ENCODE measurements at places on chromosomes 12 and 14. TPM values are rescaled to one million over a fixed set of nuclear protein-coding genes. Genes with fewer than 3 reads are reported as not detected.

DNA sequence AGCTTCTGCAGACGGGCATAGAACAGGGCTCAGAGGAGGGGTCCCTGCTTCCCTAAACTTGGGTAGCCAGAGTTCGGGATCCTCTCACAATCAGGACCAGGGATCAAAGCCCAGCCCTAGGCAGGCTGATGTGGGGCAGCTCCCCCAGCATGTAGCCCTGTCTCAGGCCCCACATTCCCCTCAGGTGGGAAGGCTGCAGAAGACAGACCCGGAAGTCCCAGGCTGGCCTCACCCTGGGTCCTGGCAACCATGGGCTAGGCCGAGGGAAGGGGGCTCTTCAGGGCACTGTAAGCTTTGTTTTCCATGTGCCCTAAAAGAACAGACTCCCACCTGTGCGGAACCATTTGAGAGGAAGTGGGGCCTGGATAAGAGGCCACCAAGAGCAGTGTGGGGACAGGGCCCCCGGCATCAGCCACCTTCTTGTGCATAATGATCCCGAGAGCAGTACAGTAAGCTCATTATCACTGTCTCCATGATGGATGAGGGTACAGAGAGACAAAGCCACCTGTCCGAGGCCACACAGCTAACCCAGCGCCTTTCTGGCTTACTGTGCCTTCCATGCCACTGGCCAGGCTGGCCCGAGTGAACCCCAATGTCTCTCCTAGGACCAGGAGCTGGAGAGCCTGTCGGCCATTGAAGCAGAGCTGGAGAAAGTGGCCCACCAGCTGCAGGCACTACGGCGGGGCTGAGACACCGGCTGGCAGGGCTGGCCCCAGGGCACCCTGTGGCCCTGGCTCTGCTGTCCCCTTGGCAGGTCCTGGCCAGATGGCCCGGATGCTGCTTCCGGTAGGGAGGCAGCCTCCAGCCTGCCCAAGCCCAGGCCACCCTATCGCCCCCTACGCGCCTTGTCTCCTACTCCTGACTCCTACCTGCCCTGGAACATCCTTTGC, 11.5 kb downstream of the CHGA start:
- DNase-seq, result no peak

DNA sequence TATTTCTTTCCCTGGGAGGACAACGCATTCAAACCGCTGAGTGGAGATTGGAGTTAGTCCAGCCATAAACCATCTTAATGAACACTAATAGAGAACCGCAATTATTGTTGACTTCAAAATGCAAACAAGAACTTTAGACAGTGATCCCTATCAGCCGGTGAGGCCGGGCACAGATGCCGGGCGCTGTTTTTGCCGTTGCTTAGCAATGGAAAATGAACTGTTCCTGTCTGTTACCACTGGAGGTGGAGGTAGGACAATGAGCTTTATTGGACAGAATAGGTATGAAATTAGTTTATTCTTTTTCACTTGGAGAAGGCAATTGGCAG, 216.8 kb downstream of the TTC8 start:
- peak; percentile 95 for DNase-seq

DNA sequence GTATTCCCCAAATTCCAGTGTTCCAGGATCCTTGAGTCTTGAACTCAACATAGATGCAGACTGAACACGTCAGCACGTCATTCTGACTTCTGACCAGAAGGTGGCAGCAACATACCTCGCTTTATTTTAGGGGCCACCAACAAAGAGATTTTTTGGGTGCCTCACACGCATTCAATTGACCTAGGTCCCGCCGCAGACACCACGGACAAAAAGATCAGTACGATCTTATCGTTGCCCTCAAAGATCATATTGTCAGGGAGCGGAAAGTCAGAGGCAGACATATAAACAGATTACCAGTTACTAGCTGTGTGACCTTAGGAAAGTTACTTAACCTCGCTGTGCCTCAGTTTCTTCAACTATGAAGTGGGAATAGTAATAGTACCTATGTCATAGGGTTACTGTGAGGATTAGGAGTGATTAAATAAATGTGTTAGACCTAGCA, 6.5 kb upstream of the PRPH start:
- DNase-seq, result peak; percentile 64

DNA sequence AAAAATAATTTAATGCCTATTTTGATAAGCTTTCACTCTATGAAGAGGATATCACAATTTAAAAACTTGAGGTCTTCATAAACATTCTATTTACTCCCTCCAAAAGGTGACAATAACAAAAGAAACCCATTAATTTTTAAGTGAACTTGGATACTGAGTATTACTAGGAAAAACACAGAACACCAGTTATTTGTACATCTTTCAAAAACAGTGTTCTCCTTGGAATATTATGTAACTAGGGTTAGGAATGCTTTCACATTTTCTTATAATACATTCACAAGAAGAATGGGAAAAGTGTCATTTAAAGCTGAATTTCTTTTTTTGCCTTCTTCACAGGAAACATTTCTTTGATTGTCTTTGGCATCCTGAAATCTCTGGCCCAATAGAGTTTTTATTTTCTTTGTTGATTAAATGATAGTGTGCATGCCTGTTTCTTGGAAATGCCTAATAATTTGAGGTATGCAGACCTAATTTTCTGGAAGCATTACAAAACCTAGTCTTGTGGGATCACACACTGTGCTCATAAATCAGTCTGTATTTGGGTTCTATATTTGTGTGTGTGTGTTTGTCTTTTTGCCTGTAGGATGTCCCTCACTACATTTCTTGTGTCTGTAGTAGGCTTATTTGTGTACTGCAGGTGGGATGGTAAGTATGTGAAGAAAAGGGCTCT, 76.5 kb downstream of the WNK1 start:
- DNase-seq, result no peak

DNA sequence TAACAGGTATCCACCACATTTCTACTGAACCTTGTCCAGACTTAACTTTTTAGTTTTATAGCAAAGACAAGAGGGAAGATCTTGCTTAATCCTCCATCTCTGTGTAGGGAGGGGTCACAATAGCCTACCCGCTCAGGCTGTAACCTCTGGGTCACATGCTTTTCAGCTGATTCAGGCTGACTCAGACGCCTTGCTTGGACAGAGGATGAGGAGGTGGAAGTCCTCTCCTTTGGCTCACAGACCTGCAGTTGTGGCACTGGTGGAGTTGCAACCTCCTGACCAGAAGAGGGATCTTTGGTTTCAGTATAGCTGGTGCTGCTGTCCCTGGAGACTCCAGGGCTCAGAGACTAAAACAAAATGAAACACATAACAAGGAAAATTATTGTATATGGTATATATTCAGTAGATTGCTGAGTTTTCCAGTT, 16.2 kb downstream of the ACIN1 start:
- DNase-seq, result peak; percentile 87

Gene RNASE4
- polyA plus RNA-seq, result 44.2 TPM

Gene SLC10A1
- polyA plus RNA-seq, result 0.12 TPM

Gene DDN
- polyA plus RNA-seq, result not detected

Measured in small intestine (tissue), 16 donors.